Left ventricle myocardium inferior (tissue), 1 donor: ENCODE measurements at places on chromosomes 5 and 9. TPM values are rescaled to one million over a fixed set of nuclear protein-coding genes. Genes with fewer than 3 reads are reported as not detected.

DNA sequence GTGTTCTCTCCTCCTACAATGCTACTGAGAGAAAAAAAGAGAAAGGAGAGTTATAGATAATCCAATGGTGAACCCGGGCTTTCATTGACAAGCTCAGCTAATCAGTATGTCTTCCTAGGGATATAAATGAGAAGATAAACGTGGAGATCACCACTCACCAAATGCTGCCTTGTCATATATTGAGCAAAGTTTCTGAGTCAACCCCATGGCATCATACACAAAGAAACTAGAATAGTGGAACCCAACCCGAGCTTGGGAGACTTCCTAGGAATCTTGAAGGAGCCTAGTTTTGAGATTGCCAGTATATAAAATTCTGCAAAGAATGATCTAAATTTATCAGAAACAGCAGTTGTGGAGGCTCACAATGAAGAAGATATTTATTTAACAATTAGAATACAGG lies 47.8 kb downstream of the PTPN3 start:
- no peak overlapping the region for H3K4me3 ChIP-seq
- no peak for DNase-seq
- no peak overlapping the region for H3K27ac ChIP-seq
- H3K36me3 ChIP-seq, result no peaks in the 10 kb centered on the region

DNA sequence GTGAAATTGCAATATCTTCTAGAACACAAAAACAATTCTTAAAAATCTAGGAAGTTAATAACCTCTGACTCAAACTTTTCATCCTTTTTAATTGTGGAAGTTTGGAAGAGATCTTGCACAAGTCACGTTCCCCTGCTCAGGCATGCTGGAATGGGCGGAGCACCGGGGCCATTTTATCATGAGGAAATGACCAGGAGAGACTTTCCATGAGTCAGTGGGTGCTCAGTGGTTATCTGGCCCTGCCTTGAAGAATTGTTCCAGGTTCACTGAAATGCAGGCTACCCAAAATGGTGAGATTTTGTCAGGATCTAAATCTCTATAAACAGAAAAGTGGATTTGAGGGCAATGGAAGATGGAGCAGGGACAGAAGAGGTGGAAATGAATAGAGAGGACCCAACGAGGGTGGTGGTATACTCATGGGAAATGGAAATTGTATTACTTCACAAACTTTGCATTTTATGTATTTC lies 61.2 kb downstream of the FYB1 start:
- no peaks in the 10 kb centered on the region for H3K36me3 ChIP-seq
- H3K27ac ChIP-seq, result no peak overlapping the region
- peak; percentile 23 for DNase-seq
- H3K27me3 ChIP-seq, result no peaks in the 10 kb centered on the region
- H3K4me1 ChIP-seq, result peaks cover 8% of the 10 kb centered on the region

DNA sequence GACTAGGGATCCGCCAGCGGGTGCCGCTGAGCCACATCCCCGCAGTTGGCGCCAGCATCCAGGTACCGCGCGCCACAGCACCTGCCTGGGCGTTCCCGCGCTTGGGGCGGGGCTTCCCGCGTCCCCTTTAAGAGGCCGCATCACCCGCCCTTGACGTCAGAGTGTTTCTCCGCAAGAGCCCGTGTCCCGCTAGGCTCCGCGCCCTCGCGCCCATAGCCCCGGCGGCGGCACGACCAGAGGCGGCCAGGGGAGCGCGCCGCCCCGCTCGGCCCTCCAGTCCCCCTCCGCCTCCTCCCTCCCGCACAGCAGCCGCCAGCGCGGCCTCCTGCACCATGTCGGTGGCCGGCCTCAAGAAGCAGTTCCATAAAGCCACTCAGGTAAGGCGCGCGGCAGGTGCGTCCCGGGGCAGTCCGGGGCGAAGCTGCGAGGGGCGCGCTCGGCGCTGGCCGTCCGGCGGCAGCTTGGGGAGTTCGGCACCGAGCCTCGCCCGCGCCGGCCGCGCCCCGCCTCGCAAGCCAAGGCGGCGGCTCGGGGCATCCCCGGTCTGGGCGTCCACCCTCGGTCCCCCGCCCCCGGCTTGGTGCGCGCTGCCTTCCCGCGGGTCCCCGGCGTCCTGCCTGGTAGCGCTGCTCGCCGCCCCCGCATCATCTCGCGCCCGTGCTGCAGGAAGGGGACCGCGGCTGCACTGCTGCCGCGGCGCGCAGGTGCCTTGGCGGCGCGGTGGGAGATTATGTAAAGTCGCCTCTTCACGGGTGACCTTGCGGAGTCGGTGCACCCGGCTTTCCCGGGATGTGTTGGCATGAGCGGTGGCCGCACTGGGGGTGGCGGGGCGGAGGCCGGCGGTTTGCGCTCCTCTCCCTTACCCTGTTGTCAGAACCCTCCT lies at the start of gene SH3GL2:
Gene SH3GL2, plus strand, starts transcription at position 156 of the 883 bp plus-strand sequence.
- H3K27me3 ChIP-seq, result peaks cover 68% of the 10 kb centered on the region
- H3K27ac ChIP-seq, result no peak within 1 kb of the TSS
- no peaks in the 10 kb centered on the region for H3K36me3 ChIP-seq
- H3K4me3 ChIP-seq, result peak within 1 kb of the TSS; percentile 68

UAP1L1 gene
- 11.5 TPM for total RNA-seq

GRXCR2 gene
- total RNA-seq, result 1.1 TPM

SEMA5A gene
- total RNA-seq, result 43.2 TPM

DNA sequence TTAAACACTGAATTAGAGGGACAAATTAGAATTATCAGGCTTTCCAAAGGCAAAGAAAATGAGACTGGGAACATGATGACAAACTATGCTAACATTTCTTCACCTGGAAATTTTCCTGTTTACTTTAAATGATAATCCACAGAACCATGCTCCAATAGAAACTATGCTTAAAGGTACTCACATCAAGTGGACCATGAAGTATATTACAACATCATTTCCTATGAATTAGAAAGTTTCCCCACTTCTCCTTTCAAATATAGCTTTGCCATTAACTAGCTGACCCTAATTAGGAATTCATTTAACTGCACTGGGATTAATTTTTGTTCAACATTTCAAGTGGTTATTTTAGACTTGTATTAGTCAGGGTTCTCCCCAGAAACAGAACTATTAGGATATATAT lies 81.4 kb downstream of the DTWD2 start:
- no peak overlapping the region for H3K27ac ChIP-seq
- DNase-seq, result no peak
- H3K4me3 ChIP-seq, result no peak overlapping the region
- no peaks in the 10 kb centered on the region for H3K4me1 ChIP-seq
- H3K27me3 ChIP-seq, result no peaks in the 10 kb centered on the region
